ENCODE measurements at places on chromosomes 3 and 15.

GRCh38 chr3:10173926-10174435 is 9.3 kb downstream of the IRAK2 start:
- DNase-seq, result peak; percentile 96

- peak; percentile 20 for DNase-seq
Observed at GRCh38 chr3:141875893-141876380, 506 bp upstream of the ATP1B3 start.

DNA sequence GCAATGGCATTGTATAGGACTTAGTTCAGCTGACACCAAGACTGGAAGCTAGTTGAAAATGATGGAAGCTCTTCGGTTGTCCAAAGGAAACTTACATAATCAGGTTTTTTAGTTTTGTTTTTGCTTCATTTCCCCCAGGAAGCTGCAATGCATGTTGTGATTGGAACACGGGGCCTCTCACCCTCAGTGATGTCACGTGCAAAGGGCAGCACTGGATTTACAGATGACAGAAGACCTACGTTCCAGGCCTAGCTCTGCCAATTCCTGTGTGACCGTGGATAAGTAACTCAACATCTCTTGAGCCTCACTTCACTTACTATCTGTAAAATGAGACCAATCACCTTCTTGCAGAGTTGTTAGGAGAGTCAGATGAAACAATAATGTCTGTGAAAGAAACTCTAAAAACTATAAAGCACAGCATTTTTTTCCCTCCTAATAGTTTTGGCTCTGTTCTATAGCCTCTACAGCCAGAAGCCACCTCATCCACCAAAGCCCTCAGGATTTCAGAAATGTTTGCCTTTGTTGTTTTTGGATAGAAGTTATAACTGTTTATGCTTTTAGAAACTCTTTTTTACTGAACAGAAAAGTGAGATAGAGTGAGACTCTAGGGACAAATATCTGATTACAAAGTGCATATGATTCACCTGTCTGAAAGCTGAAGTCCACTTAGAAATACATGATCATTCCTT is 4.6 kb downstream of the RBSN start:
- DNase-seq, result no peak

DNA sequence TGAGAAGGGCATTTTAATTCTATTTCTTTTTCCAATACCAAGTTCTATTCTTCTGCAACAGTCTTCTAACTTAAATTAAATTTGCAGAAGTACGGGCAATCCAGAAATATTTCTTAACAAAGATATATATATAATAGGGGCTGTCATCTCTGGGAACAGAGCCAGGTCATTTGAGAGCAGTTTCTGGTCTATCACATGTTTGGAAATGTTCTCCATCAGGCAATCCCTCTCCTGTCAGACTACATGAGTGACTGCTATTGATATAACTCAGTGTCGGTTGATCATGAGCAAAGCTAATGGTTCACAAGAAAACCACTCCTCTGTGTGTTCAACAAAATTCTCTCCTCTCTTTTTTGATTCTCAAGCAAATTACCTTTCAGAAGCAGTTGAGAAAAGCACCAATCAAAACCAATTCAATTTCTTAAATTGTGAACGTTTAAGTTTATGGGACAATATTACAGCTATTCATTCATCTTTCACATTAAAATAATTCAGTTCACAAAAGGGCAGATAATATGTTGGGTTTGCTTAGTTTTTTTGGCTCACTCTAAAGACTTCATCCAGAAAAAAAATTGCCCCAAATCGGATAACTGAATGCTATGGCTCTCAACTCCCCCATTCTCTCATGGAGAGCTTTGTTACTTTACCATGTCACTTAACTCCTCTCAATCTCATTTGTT is 152.9 kb upstream of the TGFBR2 start:
- no peak for DNase-seq

DNA sequence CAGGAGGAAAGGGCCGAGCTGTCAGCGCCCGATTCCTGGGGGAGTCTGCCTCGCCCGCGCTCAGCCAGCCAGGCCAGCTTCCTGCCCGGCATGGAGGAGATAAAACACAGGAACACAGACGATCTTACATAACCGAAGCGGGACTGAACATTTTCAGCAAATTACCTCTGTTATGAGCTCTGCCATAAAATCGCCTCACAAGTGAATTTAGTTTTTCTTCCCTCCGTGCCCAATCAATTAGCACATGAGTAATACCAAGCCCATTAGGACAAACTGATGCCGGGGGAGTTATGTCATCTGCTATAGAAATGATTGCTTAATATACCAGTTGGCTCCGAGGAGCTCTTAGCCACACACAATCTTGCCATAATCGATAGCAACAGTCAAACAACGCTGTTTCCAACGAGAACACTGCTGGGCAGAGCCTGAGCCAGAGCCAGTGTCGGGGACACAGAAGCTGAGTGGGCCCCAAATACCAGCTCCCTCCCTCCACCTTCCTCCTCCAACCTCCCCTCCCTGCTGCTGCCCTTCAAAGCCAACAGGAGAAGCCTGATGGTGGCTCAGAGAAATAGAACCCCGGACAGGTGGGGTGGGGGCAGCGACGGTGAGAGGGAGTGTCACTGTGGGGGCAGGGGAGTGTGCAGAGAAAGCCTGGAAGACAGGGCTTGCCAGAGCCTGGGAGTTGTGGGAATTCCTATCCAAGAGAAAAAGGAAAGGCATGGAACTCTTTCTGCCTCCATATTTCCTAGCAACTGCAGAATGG is 279.4 kb upstream of the TLE3 start:
- no peak for DNase-seq

DNA sequence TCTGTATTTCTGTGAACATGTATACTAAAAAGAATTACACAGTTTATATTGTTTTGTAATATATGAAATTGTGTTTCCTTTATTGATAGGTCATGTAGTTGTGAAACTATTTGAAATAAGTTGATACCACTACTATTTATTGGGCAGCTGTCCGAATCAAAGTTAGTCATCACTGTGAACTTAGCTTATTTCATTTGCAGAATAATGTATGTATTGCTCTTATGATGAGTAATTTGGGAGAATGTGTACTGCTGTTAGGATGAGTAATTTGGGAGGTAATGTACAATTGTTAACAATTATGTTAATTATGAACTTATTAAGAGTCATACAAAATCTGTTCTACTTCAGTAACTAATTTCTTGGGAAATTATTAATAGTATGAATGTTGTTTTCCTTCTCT is 22.2 kb downstream of the FXR1 start:
- DNase-seq, result no peak

- no peak for DNase-seq
Observed at GRCh38 chr3:57952208-57952631, 56.0 kb upstream of the FLNB start.

DNA sequence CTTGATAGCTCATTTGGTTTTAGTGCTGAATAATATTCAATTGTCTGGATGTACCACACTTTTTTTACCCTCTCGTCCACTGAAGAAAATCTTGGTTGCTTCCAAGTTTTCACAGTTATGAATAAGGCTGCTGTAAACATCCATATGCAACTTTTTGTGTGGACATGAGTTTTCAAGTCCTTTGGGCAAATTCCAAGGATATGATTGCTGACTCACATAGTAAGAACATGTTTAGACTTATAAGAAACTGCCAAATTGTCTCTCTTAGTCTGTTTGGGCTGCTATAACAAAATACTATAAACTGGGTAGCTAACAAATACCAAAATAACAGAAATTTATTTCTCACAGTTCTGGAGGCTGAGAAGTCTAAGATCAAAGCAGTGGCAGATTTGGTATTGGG is 59.5 kb upstream of the TNFSF10 start:
- DNase-seq, result no peak
